ENCODE measurements at places on chromosomes 12 and 14.

- no peak for DNase-seq
These were observed 17.5 kb downstream of the RASSF3 start for GRCh38 chr12:64627771-64628170.

DNA sequence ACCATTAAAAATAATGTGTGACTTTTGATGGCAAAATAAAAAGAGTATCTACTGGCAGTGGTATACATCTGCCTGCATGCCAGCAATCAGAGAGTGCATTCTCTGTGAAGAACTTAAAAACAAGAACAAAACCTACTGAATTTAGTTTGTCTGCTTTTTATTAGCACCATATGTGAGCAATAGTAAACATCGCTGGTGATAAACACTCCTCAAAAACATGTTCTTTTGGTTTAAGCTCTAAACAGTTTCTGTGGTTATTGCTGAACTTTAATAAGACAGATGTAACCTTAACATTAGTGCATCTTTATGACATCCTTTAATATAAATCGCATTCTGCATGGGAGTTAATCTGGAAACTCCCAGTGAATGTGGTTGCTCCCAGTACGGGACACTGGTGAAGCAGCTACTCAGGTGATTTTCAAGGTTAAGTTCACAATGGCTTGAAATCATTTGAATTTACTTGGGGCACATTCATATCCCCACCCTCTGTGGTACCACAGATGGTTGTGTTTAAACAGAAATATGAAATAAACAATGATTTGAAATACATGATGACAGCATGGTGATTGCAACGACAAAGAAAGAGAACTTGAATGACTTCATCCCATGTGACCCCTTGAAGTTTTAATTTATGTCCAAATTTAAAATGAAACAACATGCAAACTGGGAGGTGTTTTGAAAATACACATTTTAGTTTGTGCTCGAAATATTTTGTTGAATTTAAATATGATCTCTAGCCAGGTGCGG is 285.9 kb downstream of the FOXN3 start:
- no peak for DNase-seq

GRCh38 chr12:104249898-104250297 is 34.3 kb downstream of the TXNRD1 start:
- no peak for DNase-seq

GRCh38 chr14:101623685-101624444 is 62.6 kb downstream of the DIO3 start:
- DNase-seq: no peak

Data from D721Med (cell line).